ENCODE measurements at places on chromosomes 16 and 17.

GRCh38 chr16:24208710-24209109, 47.4 kb upstream of the CACNG3 start:
- no peak for DNase-seq

DNA sequence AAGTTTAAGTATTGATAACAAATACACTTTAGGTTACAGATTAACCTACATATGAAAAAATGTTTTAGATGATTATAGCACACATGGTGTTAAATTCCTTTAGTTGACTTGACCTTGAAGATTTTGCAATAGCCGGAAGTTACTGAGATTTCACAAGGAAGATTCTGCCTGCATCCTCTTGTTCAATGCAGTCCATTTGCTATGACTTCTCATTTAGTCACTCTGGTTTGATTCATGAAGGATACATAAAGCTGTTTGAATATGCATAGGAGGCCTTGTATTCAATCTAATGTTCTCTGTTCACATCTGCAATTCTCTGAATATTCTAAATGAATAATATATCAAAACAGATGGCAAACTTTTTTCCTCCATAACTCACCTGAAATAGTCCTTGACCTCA, 870.2 kb upstream of the GOT2 start:
- no peak for DNase-seq

- no peak for DNase-seq
Measured at GRCh38 chr17:60971515-60972369, 294.1 kb downstream of the BCAS3 start.

GRCh38 chr17:66925811-66926500, 38.6 kb upstream of the CACNG4 start:
- DNase-seq = no peak

Measured in activated T-helper 1 cell treated with anti-CD3 and anti-CD28 coated beads, Interleukin-2, amount 50 U/mL, for 16 hours (primary cell).